ENCODE measurements at places on chromosomes 6 and 20.
A peak's percentile ranks its signal among the peaks of the same experiment; 100 is the strongest.

DNA sequence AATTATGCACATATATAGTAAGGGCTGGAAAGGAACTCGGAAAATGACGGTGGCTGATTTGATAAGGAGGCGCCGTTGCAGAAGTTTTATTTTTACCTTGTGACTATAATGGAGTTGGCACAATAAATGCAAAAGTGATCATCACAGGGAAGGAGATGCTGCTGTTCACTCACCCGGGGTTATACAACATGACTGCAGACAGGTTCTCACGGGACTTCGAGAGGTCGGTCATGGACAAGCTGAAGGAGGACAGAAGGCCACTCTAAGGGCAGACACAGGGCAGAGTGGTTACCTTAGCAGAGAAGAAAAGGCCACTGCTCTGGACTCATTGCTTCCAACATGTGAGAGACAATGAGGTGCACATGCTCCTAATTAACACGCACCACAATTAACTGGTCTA lies 168.6 kb downstream of the KIF16B start:
- no peak overlapping the region for H3K27ac ChIP-seq
- H3K4me1 ChIP-seq, result no peaks in the 10 kb centered on the region
- no peak for DNase-seq
- no peaks in the 10 kb centered on the region for H3K27me3 ChIP-seq
- H3K4me3 ChIP-seq, result no peak overlapping the region

- H3K27ac ChIP-seq, result no peak within 1 kb of the TSS
- H3K36me3 ChIP-seq, result no peaks in the 10 kb centered on the region
- H3K27me3 ChIP-seq, result no peaks in the 10 kb centered on the region
- peak within 1 kb of the TSS; percentile 50 for H3K4me3 ChIP-seq
- peak; percentile 63 for DNase-seq
Measured at GRCh38 chr6:56246881-56247653, at the start of gene COL21A1. Gene COL21A1, minus strand, starts transcription at chr6:56247580. Its CDS starts 64,962 bp downstream, at chr6:56182618.

DNA sequence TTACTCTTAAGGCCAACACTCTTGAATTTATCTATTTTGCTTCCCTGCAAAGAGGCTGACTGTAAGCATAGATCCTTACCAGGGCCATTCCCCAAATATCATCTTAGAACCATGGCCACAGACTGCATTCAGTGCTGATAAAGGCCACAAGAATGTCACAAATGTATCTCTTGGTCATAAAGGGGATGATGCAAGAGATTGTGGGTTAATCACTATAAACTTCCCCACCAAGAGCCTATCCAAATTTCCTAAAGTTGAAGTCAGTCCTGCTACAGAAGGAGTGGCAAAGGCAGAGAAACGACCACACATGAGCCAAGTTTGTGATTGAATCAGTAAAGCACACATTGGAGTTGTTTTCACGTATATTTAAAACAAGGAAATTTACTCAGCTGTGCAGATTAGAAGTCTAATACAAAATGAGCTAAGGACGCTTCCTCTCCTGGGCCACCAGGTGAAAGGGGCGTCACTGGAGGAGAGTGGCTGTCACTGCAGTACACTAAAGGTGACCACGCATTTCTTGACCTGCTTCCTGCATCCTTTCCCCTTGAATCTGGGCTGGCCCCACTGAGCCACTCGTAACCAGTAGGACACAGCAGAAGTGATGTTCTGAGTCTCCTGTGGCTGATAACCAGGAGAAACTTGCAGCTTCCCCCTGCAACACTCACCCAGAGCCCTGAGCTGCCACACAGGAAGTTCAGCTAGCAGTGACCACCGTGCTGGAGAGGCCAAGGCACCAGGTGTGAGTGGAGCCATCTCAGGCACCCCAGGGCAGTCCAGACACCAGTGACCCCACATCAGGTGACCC lies 181.9 kb downstream of the SYNDIG1 start:
- no peak overlapping the region for H3K4me3 ChIP-seq
- H3K27ac ChIP-seq, result no peak overlapping the region
- no peaks in the 10 kb centered on the region for H3K36me3 ChIP-seq
- DNase-seq, result no peak

- DNase-seq, result peak; percentile 63
- H3K27ac ChIP-seq, result no peak overlapping the region
- H3K4me1 ChIP-seq, result no peaks in the 10 kb centered on the region
- H3K27me3 ChIP-seq, result peaks cover 16% of the 10 kb centered on the region
Measured at GRCh38 chr20:3238616-3239025, 369 bp downstream of the SLC4A11 start.

- no peak for DNase-seq
- no peaks in the 10 kb centered on the region for H3K27me3 ChIP-seq
- H3K27ac ChIP-seq, result no peak overlapping the region
Measured at GRCh38 chr20:16576219-16576618, 3.0 kb upstream of the KIF16B start.

DNA sequence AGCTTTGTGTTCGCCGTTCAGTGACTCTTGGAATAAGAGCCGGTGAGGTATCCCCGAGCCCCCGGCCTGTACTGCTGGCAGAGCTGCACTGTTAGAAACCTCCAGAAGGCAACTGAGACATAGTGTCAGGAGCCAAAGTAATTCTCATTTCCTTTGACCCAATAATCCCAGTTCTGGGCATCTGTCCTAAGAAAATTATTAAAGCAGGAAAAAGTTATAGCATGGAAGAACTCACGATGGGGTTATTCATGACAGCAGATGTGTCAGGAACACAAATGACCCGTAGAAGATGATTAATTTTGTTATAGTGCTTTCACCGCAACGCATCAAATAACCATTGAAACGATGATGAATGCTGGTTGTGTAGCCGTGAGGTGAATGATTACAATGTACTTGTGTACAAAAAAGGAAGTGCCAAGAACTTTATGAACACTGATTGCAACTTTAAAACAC lies 20.3 kb downstream of the CYP21A2 start:
- H3K36me3 ChIP-seq, result no peaks in the 10 kb centered on the region
- no peak for DNase-seq
- no peak overlapping the region for H3K27ac ChIP-seq
- peaks cover 3% of the 10 kb centered on the region for H3K4me1 ChIP-seq

DNA sequence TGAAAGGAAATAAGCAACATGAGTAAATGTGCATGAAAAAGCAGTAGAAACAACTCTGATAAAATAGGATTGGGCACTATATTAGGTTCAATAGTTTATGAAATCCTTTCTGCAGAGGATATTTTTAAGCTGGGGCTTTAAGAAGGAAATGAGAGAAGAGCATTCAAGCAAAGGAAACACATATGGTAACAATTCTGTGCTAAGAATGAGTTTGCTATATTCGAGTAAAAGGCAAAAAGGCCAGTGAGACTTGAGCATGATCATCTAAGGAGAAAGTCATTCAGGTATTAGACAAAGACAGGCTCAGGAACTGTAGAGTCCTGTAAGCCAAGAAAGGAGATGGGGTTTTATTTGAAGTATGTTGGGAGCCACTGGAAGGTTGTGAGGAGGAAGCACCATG lies 387.1 kb upstream of the FLRT3 start:
- no peak overlapping the region for H3K4me3 ChIP-seq
- DNase-seq, result no peak
- H3K4me1 ChIP-seq, result no peaks in the 10 kb centered on the region
- H3K27me3 ChIP-seq, result no peaks in the 10 kb centered on the region
- no peaks in the 10 kb centered on the region for H3K36me3 ChIP-seq
- no peak overlapping the region for H3K27ac ChIP-seq

- no peaks in the 10 kb centered on the region for H3K27me3 ChIP-seq
- H3K27ac ChIP-seq, result no peak overlapping the region
- DNase-seq, result no peak
- H3K36me3 ChIP-seq, result no peaks in the 10 kb centered on the region
- peaks cover 5% of the 10 kb centered on the region for H3K4me1 ChIP-seq
- no peak overlapping the region for H3K4me3 ChIP-seq
Measured at GRCh38 chr6:85680388-85680787, 37.7 kb upstream of the SYNCRIP start.

- DNase-seq, result no peak
- peaks cover 9% of the 10 kb centered on the region for H3K36me3 ChIP-seq
- H3K4me3 ChIP-seq, result no peak overlapping the region
- no peak overlapping the region for H3K27ac ChIP-seq
- H3K4me1 ChIP-seq, result no peaks in the 10 kb centered on the region
Measured at GRCh38 chr6:135043846-135044245, 10.8 kb downstream of the HBS1L start.

DNA sequence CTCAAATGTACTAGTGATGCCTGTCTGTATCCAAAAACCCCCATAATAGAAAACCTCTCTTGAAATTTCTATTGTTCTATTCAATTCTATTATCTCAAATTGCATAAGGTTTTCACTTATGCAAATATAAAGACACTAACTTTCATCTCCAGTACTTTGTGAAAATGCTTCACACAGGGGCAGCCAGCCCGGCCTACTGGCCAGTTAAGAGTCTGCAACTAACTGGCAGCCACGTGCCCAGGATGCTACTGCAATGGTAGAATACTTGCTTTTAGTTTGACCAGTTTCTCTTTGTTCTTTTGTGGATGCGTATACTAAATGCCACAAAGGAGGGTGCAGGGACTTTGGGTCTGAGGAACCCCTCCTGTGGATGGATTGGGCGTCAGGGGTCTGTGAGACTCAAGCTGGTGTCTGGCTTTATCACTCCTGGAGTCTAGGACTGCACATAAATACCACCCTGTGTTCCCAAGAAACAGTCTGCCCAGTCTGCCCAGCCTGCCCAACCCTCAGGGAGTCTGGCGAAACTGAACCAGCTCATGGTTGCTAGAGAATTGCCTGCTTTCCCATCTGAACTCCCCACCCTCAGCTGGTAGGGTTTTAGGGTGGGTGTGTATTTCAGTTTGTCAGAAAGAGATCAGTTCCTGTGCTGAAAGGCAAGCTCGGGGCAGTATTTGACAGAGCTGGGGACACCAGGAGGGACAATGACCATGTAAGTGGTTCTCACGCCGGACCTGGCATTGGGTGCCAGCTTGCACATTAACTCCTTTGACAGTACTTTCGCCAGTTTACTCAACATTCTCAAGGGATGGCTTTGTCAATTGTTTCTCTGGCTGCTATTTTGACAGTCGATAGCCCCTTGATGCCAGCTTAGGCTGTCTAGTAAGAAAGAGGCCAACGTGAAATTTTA lies 558.2 kb upstream of the JAG1 start:
- no peak overlapping the region for H3K4me3 ChIP-seq
- H3K27me3 ChIP-seq, result no peaks in the 10 kb centered on the region
- no peak for DNase-seq
- H3K36me3 ChIP-seq, result no peaks in the 10 kb centered on the region

GRCh38 chr6:47709160-47709559 lies 10.8 kb downstream of the ADGRF4 start:
- H3K27me3 ChIP-seq, result no peaks in the 10 kb centered on the region
- H3K27ac ChIP-seq, result no peak overlapping the region
- H3K36me3 ChIP-seq, result no peaks in the 10 kb centered on the region
- H3K4me1 ChIP-seq, result no peaks in the 10 kb centered on the region
- H3K4me3 ChIP-seq, result no peak overlapping the region

DNA sequence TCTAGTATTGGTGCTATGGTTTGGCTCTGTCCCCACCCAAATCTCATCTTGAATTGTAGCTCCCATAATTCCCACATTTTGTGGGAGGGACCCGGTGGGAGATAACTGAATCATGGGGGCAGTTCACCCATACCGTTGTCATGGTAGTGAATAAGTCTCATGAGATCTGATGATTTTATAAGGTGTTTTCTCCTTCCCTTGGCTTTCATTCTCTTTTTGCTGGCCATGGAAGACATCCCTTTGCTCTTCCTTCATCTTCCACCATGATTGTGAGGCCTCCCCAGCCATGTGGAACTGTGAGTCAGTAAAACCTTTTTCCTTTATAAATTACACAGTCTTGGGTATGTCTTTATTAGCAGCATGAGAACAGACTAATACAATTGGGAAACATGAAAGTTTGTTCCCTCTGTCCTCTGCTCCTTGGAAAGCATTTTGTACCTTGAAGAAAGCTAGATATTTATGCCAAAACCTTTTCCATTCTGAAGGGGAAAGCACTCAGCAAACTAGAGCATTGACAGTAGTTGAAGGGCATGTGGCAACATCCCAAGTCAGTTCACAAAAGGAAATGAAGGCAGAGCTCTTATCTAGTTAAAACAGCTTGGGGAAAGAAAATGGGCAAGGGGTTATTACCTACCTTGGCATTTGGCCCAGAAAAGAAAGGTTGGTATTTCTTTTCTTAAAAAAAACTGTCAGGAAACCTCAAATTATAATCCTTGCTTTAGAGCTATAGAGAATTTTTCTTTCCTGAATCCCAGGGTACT lies 10.7 kb upstream of the TNFAIP3 start:
- H3K4me1 ChIP-seq, result no peaks in the 10 kb centered on the region
- H3K27ac ChIP-seq, result no peak overlapping the region

GRCh38 chr6:158356586-158357546 lies 44.6 kb downstream of the TULP4 start:
- H3K4me3 ChIP-seq, result no peak overlapping the region
- no peak for DNase-seq
- no peak overlapping the region for H3K27ac ChIP-seq
- H3K36me3 ChIP-seq, result no peaks in the 10 kb centered on the region
- H3K27me3 ChIP-seq, result no peaks in the 10 kb centered on the region
- no peaks in the 10 kb centered on the region for H3K4me1 ChIP-seq

GRCh38 chr20:62776692-62777527 lies 19.4 kb upstream of the MRGBP start:
- peak overlapping the region; percentile 32 for H3K4me3 ChIP-seq
- no peaks in the 10 kb centered on the region for H3K27me3 ChIP-seq
- peak overlapping the region; percentile 57 for H3K27ac ChIP-seq
- DNase-seq, result no peak
- H3K4me1 ChIP-seq, result peaks cover 29% of the 10 kb centered on the region

- no peak overlapping the region for H3K4me3 ChIP-seq
- H3K27ac ChIP-seq, result no peak overlapping the region
- H3K4me1 ChIP-seq, result no peaks in the 10 kb centered on the region
- no peak for DNase-seq
- no peaks in the 10 kb centered on the region for H3K36me3 ChIP-seq
- no peaks in the 10 kb centered on the region for H3K27me3 ChIP-seq
Measured at GRCh38 chr20:21279706-21280521, 23.2 kb upstream of the XRN2 start.

- H3K27ac ChIP-seq, result no peak overlapping the region
- H3K27me3 ChIP-seq, result no peaks in the 10 kb centered on the region
- no peak for DNase-seq
- no peak overlapping the region for H3K4me3 ChIP-seq
- no peaks in the 10 kb centered on the region for H3K4me1 ChIP-seq
- H3K36me3 ChIP-seq, result no peaks in the 10 kb centered on the region
Measured at GRCh38 chr6:112833581-112834131, 486.5 kb downstream of the RFPL4B start.

DNA sequence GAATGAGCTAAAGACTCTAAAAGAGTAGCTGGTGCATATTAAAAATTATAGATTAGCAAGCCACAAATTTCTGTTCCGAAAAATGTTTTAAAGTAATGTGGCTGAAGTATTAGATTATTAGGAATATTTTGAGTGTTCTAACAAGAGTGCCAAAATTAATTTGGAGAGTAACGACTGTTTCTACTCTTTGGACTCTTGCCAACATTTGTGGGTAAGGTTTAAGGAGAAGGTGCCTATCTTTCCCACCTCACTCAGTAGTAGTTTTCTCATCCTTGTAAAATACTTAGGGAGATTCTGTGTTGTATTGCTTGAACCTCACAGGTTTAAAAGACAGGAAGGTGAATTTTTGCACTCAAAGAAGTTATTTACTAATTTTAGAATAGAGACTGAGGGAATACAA lies 5.0 kb downstream of the HSF2 start:
- no peak for DNase-seq
- no peak overlapping the region for H3K4me3 ChIP-seq
- H3K27ac ChIP-seq, result no peak overlapping the region
- H3K4me1 ChIP-seq, result peaks cover 13% of the 10 kb centered on the region
- H3K27me3 ChIP-seq, result no peaks in the 10 kb centered on the region

- no peaks in the 10 kb centered on the region for H3K4me1 ChIP-seq
- H3K27ac ChIP-seq, result no peak overlapping the region
- H3K27me3 ChIP-seq, result no peaks in the 10 kb centered on the region
- no peak for DNase-seq
- H3K36me3 ChIP-seq, result no peaks in the 10 kb centered on the region
- H3K4me3 ChIP-seq, result no peak overlapping the region
Measured at GRCh38 chr20:14782731-14783130, 445.3 kb upstream of the FLRT3 start.
